ENCODE measurements at places on chromosomes 7 and 10.

DNA sequence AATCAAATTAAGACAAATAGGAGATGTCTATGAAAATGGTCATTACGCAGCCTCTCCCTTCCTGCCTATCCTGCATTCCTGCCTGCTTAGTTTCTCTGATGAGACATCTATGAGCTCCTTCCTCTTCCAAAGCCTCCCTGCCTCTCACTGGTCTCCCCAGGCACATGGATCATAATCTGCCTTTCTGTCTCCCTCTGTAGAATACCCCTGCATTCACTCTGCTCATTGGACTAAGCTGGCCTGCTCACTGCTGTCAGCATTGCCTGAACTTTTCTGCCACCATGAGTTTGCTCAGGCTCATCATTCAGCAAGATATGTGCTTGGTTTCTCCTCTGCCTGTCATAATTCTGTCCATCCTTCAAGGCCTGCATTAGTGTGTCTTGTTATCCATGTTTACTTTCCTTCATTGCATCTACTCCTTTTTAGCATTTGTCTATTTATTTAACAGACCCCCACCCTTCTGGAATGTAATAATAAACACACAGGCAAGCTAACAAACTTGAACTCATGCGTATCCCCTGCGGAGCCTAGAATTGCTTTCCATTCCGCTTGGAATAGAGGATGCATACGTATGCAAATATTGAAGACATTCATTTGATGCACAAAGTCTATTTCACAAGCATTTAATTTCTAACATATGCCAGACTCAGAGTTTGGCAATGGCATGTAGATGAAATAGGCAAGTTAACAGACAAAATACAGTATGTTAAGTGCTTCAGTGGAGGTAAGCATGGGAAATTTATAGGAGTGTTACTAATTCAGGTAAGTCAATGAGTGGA, 88.3 kb downstream of the PTPRZ1 start:
- DNase-seq, result peak; percentile 67

DNA sequence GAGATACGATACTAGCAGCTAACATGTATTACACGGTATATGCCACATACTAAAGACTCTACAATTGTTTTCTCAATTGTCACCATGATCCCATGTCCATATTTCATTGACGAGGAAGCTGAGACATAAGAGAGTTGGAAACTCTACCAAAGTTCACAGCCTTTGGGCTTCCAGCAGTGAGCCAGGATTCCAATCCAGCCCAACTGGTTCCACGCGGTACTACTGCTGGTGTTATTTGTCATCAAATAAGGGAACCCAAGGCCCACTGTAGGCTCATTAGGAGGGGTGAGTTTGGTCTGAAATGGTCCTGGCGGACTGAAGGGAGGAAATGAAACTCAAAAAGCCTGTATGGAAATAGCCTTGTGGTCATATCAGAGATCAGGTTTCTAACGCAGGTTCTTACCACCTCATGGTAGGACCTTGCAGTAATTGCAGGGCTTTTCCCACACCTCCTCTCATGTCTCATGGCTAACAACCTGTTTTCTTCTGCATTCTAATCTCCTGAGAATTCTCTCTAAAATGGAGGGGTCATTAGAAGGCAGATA, 814.6 kb downstream of the LRMDA start:
- DNase-seq, result no peak

DNA sequence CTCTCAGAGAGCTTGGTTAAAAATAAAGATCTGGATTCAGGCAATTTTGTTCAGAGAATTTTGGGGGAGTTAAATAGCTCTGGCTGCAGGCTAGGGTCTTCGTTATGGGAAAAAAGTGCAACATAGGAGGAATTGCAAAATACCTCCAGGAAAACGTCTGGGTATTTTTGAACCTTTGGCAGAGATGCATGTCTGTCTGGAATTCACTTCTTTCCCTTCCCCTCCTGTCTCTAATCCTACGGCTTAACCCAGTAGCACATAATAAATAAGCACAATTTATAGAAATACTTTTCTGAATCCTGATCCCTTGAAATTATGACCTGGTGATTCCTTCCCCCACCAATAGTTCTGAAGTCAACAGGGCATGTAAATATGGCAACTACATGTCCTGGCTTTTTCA, 19.3 kb upstream of the NUP205 start:
- DNase-seq, result no peak

DNA sequence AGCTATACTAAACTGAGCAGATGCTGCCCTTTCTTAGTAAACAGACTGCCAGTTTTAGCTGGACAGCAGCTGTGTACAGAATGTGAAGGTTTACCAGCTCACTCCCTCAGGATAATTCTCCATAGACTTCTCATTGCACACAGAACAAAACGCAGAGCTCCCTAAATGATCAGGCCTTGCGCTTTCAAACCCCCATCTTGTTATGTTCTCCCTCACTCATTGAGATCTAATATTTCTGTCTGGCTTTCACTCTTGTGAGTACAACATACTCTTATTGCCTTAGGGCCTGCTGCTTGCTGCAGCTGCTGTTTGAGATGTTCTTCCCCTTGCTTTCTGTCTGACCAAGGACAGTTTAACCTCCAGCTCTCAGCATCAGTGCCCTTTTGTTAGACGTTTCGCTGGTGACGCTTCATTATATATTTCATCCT, 17.3 kb downstream of the VWDE start:
- DNase-seq, result no peak

- DNase-seq, result no peak
These were observed 59.9 kb upstream of the HBP1 start for GRCh38 chr7:107108793-107109371.

DNA sequence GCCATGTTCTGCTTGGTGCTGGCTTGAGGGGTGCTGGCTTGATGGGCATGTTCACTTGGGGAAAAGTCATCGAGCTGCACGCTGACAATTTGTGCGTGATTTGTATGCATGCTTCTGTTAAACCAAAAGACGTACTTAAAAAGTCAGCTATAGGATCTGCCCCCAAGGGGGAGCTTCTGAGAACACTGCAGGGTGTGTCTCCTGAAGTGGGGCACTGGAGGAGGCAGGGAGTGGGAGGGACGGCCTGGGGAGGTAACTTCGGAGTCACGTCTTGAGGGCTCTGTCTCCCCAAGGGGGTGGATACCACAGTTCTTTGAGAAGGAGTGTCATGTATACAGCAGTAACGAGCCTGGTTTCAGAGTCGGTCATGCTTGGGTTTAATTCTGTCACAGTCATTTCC, 406.5 kb downstream of the PLXNA4 start:
- DNase-seq, result no peak

DNA sequence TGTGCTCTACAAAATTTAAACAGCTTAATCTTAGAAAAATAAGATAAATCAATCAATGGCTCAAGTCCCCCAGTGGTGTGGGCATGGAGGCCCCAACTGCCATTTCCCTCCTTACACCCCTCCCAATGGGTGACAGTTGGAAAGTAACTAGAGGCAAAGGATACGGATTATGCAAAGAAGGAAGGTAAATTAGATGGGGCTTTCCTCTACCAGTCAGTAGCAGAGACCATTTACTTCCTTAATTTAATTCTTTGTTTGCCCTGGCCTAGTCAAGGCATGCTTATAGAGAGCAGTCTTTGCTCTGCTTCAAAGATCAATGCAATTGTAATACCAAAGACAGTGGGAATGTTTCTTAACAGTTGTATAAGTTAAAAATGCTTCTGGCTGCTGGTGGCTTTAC, 63.3 kb upstream of the PAPSS2 start:
- DNase-seq, result no peak

GRCh38 chr7:3176112-3177000, 124.7 kb upstream of the SDK1 start:
- no peak for DNase-seq

DNA sequence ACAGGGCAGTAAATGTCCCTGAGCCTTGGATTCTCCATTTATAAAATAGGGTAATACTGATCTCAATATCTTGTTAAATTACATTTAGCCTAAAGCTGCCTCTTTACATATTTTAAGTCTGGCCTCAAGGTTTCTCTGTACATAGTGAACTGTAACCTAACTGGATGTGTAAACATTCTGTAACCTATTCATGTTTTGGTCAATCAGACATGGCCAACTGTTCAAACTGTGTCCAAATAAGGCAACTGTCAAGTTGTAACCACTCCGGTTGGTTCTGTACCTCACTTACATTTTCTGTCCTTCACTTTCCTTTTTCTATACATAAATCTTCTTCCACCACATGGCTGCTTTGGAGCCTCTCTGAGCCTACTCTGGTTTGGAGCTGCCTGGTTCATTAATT, 107.1 kb upstream of the ITGB1 start:
- DNase-seq, result no peak
